ENCODE measurements at places on chromosomes 13 and 19. TPM values are rescaled to one million over a fixed set of nuclear protein-coding genes. Genes with fewer than 3 reads are reported as not detected.

The DPF1 gene
- 1.3 TPM for total RNA-seq

The COX6B1 gene
- total RNA-seq = 365 TPM

The KDELR1 gene
- 96.4 TPM for total RNA-seq

The ZNF473 gene
- 5.6 TPM for total RNA-seq

The SH2D3A gene
- total RNA-seq = 0.15 TPM

The PVR gene
- 43.5 TPM for total RNA-seq

The PABPC3 gene
- 0.15 TPM for total RNA-seq

Measured in smooth muscle cell of trachea (primary cell).